ENCODE measurements at places on chromosomes 13 and 19.

- DNase-seq: no peak
These were observed 15.3 kb downstream of the ATP7B start for GRCh38 chr13:51995677-51996551.

DNA sequence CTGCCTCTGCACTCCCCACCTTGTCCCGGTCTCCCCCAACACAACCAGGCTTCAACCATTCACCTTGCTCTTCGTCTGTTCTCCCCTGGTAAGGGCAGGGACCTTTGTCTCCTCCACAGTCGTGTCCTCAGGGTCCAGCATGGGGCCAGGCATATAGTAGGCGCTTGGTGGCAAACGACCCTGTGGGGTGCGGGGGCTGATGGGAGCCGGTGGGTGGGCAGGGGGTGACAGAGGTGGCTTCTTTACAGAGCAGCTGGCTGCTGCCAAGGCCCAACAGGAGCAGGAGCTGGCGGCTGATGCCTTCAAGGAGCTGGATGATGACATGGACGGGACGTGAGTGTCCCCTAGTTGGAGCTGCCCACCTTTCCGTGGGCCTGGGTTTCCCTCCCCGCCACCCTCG lies 9.7 kb downstream of the PRKCSH start:
- DNase-seq: no peak

- no peak for DNase-seq
These were observed 11.6 kb upstream of the PGLS start for GRCh38 chr19:17499648-17500446.

- no peak for DNase-seq
These were observed 13.1 kb upstream of the SLC25A42 start for GRCh38 chr19:19050731-19051130.

GRCh38 chr19:10104665-10105508 lies 1.3 kb upstream of the PPAN start:
- no peak for DNase-seq

DNA sequence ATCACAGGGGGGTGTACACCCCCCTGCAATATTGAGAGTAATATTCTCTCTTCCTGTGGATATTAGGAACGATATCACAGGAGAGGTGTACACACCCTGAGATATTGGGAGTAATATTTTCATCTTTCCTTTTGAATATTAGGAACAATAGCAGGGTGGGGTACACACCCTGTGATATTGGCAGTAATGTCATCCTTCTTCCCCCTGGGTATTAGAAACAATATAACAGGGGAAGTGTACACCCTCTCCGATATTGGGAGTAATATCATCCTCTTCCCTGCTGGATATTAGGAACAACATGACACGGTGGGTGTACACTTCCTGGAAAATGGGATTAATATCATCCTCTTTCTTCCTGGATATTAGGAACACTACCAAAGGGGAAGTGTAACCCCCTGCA lies 57.8 kb upstream of the CEACAM21 start:
- DNase-seq: no peak

DNA sequence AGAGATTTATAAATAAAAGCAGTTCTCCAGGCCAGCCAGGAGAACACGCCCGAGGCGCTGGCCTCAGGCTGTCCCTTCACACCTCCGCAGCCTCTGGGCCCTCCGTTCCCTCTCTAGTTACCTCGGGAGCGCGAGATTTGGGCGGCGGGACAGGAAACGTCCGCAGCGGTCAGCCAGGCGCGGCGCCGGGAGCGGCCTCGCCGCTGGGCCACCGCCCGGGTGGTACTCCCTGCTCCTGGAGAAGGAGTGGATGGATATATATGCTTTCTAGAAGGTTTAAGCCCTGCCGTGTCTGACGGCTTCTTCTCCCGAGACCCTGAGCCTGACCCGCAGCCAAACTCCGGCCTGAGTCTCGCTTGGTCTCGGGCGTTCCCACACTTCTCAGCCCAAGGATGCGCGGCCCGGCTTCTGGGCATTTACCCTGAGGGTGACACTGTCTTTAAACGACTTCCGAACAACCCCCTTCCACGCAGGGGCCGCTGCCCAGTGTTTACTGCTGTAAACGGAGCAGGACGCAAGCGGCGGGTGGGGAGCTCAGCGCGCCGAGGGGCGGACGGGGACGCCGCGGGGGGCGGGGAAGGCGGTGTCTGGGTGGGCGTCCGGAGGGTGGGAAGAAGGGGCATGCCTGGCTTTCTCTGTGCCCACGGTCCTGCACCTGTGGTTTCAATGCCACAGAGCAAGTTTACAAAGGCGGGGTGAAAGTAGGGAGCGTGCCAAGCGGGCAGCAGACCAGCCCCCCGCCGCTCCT lies 2.0 kb upstream of the ZIC2 start:
- no peak for DNase-seq

DNA sequence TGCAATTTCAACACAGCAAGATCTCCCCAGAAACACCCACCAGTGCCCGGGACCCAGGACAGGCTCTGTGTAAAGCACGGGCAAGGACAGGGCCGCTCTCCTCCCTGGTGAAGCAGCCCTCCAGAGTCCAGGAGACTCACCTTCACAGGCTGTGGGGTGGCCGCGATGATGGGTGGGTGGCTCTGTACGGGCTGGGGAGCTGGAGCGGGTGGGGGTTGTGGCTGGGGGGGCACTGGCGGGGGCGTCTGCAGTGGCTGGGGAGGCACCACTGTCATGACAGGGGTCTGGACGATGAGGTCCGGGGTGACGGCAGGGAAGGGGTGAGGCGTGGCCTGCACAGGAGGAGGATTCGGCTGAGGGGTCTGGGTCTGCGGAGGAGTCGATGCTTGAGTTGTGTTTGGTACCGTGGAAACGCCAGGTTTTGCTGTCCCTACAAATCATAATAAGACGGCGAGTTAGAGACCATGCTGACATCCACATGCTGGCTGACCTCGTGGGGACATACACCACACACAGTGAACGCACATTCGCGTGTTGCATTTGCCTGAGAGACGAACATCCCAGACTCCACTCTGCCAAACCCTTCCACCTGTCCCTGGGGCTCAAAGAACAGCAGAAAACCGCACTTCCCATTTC lies 33.1 kb upstream of the EPHX3 start:
- no peak for DNase-seq

- DNase-seq: no peak
These were observed 547.0 kb upstream of the SLITRK5 start for GRCh38 chr13:87123987-87124784.

Data from mesothelial cell of epicardium (in vitro differentiated cells).